Esophagus muscularis mucosa (tissue), 4 donors: ENCODE measurements at places on chromosomes 1 and 21. TPM values are rescaled to one million over a fixed set of nuclear protein-coding genes. Genes with fewer than 3 reads are reported as not detected.

DNA sequence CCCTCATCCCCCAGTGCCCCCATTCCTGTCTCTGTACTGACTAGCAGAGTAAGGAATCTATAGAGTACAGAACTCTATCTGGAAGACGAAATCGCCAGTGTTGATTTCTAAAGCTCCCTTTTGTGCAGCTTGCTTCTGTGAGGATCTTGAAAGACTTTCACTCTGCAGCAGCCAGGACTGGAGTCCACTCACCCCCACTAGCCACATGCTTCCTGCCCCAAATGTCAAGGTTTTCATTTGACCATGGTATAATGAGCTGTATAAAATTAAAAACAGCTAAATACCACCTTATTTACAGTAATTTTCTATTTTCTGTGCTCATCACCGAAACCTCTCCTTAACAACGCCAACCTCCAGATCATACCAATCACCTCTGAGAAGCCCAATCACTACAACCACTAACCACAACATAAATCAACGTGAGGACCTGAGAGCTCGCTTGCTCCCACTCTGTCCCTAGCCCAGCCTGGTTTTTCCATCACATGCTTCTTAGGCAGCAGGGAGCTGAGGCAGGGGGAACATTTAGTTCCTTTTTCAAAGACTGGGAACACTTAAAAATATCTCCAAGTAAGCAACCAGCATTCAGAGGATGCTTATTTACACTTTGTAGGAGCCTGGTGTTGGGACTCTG lies 56.1 kb upstream of the IRF2BP2 start:
- peak; percentile 60 for DNase-seq
- H3K27ac ChIP-seq, result no peak overlapping the region
- no peaks in the 10 kb centered on the region for H3K27me3 ChIP-seq
- H3K36me3 ChIP-seq, result no peaks in the 10 kb centered on the region

DNA sequence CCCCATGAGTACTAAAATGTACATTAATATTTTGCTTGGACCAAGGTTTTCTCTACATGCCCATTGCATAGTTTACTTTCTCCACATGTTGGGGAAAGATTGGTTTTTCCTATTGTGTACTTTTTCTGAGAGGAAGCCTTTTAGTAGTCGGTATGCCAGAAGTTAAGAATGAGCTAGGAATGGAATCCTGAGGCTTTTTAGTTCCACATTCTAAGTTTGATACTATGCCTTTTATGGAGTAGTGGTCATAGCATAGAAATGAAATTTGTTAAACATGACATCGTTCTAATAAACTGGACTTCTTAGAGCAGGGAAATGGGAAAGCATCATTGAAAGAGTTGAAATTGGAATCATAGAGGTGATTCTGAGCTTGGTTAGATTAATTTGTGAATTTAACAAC lies 64.3 kb downstream of the BCL9 start:
- H3K27me3 ChIP-seq, result no peaks in the 10 kb centered on the region
- no peak overlapping the region for H3K4me3 ChIP-seq
- H3K4me1 ChIP-seq, result peaks cover 18% of the 10 kb centered on the region
- peak overlapping the region; percentile 77 for H3K27ac ChIP-seq

GRCh38 chr1:8006037-8006963 lies 19.8 kb downstream of the ERRFI1 start:
- peaks cover 28% of the 10 kb centered on the region for H3K36me3 ChIP-seq
- peaks cover 73% of the 10 kb centered on the region for H3K4me1 ChIP-seq
- no peak overlapping the region for H3K4me3 ChIP-seq
- no peak for DNase-seq
- peak overlapping the region; percentile 81 for H3K27ac ChIP-seq
- no peaks in the 10 kb centered on the region for H3K27me3 ChIP-seq

GRCh38 chr1:107479865-107480350 lies 339.1 kb downstream of the NTNG1 start:
- H3K4me1 ChIP-seq, result peaks cover 17% of the 10 kb centered on the region
- H3K4me3 ChIP-seq, result no peak overlapping the region

DNA sequence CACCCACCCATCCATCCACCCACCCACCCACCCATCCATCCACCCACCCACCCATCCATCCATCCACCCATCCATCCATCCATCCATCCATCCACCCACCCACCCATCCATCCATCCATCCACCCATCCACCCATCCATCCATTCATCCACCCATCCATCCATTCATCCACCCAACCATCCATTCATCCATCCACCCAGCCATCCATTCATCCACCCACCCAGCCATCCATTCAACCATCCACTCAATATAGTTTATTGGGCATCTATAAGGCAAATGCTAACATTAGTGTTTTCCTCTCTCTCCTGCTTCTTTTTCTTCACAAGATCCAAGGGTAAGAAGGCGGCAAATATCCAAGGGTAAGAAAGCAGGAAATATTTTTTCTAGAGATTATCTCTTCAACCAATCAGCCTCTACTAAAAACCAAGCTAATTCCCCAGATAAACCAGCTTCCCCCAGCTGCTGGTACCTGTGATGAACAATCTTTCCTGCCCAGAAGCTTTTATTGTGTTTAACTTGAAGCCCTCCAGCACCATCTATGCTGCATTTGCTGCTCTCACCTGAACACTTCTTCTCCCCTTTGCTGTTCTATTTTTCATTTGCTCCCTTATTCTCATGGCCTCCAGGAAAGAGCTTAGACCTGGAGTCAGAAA lies 22.6 kb upstream of the ATP2B4 start:
- peaks cover 38% of the 10 kb centered on the region for H3K4me1 ChIP-seq
- no peak for DNase-seq
- H3K27me3 ChIP-seq, result no peaks in the 10 kb centered on the region
- H3K36me3 ChIP-seq, result no peaks in the 10 kb centered on the region

DNA sequence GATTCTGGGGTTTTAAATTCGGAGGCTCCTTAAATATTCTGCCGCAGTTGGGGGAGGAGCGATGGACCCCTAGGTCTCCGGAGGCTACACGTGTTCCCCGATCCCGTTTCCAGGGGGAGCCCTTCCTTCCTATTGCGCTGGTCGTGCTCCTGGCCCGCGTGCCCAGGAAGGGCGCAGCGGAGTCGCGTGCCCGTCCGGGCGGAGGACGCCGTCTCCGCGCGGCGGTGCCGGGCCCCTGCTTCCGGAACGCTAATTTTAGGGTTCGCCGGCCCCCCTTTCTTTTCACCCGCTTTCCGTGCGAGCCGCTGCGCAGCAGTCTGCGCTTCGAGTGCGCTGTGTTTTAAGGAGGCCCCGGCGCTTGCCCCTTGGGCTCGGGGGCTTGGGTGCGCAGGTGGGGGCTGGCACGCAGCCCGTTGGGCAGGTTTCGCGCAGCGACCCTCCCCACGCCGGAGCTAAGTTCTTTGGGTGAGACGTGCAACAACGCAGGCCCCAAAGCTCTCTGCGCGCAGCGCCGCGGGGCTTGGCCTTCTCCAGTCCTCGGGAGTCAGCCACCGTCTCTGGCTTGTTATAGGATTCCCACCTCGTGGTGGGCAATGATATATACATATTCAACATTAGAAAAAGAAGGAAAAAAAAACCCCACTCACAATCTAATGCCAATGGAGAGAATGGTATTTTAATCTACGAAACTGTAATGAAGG lies 43.5 kb upstream of the DNAJC6 start:
- peak; percentile 83 for DNase-seq
- peak overlapping the region; percentile 39 for H3K27ac ChIP-seq
- H3K4me3 ChIP-seq, result peak overlapping the region; percentile 59
- no peaks in the 10 kb centered on the region for H3K36me3 ChIP-seq

DNA sequence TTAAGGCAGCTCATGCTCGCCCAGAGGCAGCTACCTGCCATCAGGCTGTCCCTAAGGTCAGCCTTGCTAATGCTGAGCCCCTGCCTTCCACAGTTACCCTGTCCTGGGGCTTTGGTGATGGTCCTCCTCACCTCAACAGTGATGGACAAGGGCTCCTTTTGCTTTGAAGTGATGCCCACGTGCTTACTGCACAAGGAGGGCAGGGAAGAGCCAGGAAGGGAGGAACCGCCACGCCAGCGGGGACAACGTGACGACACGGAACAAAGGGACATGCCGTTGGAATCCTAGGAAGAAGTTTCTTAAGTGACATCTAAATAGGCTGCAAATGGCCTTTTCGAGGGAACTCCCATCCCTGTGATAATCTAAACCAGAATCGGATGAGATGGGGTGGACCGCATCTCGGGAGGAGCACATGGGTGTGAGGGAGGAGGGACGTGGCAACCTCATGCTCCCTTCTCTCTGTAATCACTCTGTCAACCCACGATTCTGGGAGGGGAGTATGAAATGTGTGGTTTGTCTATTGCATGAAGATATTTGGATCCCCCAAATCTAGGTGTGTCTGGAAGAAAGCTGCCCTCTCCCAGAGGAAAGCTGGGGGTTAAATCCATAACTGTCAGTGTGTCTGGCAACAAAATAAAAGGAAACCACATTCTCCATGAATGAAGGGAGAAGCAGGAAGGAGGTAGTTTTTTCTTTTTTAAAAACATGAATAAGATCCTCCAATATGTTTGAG lies 110.9 kb upstream of the IRF2BP2 start:
- H3K4me1 ChIP-seq, result peaks cover 96% of the 10 kb centered on the region
- H3K27ac ChIP-seq, result peak overlapping the region; percentile 98
- no peak for DNase-seq
- H3K27me3 ChIP-seq, result no peaks in the 10 kb centered on the region
- H3K4me3 ChIP-seq, result peak overlapping the region; percentile 24
- H3K36me3 ChIP-seq, result no peaks in the 10 kb centered on the region

- no peak overlapping the region for H3K4me3 ChIP-seq
- no peaks in the 10 kb centered on the region for H3K27me3 ChIP-seq
- no peak overlapping the region for H3K27ac ChIP-seq
- H3K4me1 ChIP-seq, result no peaks in the 10 kb centered on the region
- no peak for DNase-seq
- no peaks in the 10 kb centered on the region for H3K36me3 ChIP-seq
Observed at GRCh38 chr1:200488375-200489165, 78.7 kb upstream of the ZNF281 start.

DNA sequence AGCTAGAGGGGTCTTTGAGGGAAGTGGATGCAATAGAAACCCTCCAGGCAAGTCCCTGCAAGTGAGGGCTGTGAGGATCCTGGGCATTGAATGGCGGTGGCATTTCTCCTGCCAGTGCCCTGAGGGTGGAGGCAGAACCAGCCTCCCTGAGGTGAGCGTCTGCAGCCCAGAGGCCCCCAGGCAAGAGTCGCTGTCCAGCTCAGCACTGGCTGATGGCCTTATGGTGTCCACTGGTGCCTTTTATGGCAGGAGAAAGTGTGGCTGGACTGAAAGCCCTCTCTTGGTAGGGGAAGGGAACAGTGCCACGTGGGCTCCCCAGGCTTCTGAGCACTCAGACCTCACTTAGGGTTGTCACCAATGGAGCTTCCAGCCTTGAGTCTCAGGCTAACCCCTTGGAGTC lies 77.3 kb downstream of the SH3BGR start:
- H3K27ac ChIP-seq, result no peak overlapping the region
- no peaks in the 10 kb centered on the region for H3K36me3 ChIP-seq
- DNase-seq, result no peak
- no peak overlapping the region for H3K4me3 ChIP-seq
- no peaks in the 10 kb centered on the region for H3K27me3 ChIP-seq
- no peaks in the 10 kb centered on the region for H3K4me1 ChIP-seq

GRCh38 chr1:154334079-154335024 lies 9.0 kb downstream of the ATP8B2 start:
- peak overlapping the region; percentile 4 for H3K4me3 ChIP-seq
- peaks cover 8% of the 10 kb centered on the region for H3K4me1 ChIP-seq
- no peaks in the 10 kb centered on the region for H3K27me3 ChIP-seq
- H3K36me3 ChIP-seq, result peaks cover 58% of the 10 kb centered on the region

DNA sequence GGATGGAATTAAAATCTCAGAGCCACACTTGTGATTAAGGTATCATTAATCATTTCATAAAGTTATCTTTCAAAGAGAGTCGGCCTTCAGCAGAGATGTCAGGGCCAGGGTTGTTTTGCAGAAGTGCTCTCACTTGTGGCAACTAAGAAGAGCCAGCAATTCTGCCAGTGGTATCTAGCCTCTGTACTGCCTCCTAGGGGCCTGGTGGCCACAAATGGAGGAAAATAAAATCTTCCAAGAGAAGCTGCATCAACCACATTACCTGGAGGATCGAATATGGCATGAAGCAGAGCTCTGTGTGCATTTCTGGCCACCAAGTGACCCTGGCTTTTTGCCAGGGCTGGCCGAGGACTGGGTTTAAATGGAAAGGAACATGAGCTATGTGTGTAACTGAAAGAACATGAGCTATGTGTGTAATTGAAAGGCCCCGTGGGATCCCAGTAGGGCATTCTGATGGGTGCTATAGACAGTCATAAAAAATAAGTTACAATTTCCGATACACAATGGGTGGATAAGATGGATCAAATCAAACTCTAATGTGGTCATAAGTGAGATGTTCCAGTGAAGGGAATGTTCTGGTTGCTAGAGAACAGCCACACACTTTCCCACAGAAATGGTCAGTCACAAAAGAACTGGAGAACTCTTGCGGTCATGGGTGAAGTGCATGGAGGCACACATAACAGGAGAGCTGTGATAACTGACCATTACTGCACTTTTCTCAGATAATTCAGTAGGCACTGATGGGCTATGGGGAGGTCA lies 335.8 kb downstream of the CAMTA1 start:
- H3K36me3 ChIP-seq, result no peaks in the 10 kb centered on the region
- no peak overlapping the region for H3K27ac ChIP-seq
- peaks cover 10% of the 10 kb centered on the region for H3K4me1 ChIP-seq
- no peak overlapping the region for H3K4me3 ChIP-seq
- H3K27me3 ChIP-seq, result no peaks in the 10 kb centered on the region

GRCh38 chr21:42364304-42364865 lies 1.9 kb downstream of the TFF1 start:
- DNase-seq, result no peak
- H3K4me3 ChIP-seq, result no peak overlapping the region
- no peaks in the 10 kb centered on the region for H3K27me3 ChIP-seq

DNA sequence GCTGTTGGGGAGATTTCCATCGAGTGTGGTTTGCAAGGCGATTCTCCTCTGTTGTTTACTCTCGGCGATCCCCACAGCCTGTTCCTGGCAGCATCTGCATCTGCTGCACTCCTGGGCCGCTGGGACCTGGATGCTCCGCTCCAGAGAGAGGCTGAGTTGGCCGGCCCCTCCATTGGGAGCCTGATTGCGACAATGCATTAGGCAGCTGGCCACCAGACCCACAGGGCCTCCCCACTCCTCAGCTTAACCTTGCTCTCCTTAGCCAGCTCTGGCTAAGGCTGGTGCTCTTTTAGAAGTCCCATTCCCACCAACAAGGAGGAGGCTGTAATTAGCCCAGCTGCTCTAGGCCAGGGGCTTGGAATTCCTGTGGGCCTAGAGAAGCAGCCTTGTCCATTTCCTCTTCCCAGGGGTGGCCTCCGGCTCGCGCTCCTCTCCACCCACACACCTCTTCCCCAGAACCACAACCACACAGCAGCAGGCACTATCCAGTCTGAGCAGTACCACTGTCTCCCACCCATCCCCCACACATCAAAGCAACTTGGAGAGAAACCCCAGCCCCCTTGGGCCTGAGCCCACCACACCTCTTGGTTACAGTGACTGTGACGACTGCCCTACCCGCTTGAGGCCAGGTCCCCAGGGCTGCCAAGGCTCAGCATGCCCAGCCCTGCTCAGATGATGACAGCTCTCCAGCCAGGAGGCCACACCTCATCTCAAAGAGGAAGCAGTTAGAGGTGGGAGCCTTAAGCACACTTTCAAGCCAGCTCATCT lies 193.8 kb upstream of the EDN2 start:
- H3K36me3 ChIP-seq, result no peaks in the 10 kb centered on the region
- no peak overlapping the region for H3K4me3 ChIP-seq
- no peaks in the 10 kb centered on the region for H3K27me3 ChIP-seq
- no peak overlapping the region for H3K27ac ChIP-seq
- DNase-seq, result no peak

- no peaks in the 10 kb centered on the region for H3K27me3 ChIP-seq
- no peak for DNase-seq
- H3K4me3 ChIP-seq, result no peak overlapping the region
- peaks cover 33% of the 10 kb centered on the region for H3K4me1 ChIP-seq
- H3K36me3 ChIP-seq, result no peaks in the 10 kb centered on the region
Observed at GRCh38 chr21:45365608-45366241, 39.2 kb upstream of the COL18A1 start.

The GBP5 gene
- total RNA-seq, result 0.71 TPM

The SHCBP1L gene
- not detected for total RNA-seq

The HSPA6 gene
- total RNA-seq, result 2.8 TPM

The C1orf141 gene
- not detected for total RNA-seq

The CYP4A11 gene
- total RNA-seq, result not detected

The NBL1 gene
- total RNA-seq, result 469 TPM
